ENCODE measurements at places on chromosomes 7 and 10.

DNA sequence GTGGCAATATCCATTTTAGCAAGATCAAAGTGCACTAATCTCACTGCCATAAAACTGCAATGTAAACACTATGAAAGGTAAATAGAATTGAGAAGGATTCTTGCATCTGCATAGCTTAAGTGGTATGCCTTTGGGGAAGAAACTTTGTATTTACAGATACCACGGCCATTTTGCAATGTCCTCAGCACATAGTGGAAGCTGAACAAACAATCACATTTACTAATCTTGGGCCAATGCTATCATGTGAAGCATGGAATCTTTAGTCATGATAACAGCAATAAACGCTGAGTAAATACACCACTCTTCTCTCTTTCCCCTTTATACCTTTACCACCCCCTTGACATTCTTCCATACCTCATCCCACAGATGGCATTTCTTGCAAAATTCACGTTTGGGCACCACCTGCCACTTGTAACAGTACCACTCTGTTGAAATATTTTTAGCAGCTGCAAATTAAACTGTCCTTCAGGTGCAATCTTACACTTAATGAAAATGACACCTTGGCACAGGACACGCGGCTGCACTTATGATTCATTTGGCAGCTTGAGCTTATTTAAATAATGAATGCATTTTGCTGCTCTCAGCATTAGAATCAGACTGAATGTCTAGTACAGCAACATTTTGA is 171.8 kb downstream of the SEMA3A start:
- DNase-seq = no peak

DNA sequence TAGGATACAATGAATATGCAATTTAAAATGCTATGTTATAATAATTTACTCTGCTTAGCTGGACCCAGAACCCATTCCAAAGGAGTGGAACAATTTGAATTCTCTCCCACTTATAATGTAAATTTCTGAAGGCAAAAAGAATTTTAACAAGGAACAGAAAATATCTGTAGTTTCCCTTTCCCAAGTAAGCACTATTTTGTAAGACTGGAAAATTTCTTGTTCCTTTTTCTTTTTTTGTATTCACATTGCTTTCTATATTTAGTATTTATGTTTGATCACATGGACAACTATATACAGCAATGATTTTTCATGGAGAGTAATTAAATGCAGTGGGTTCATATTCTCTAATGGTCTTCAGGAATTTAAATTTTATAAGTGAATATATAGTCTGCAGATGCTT is 127.4 kb downstream of the GPR85 start:
- DNase-seq = no peak

- no peak for DNase-seq
These were observed 4.5 kb downstream of the LRIT1 start for GRCh38 chr10:84236807-84237198.

DNA sequence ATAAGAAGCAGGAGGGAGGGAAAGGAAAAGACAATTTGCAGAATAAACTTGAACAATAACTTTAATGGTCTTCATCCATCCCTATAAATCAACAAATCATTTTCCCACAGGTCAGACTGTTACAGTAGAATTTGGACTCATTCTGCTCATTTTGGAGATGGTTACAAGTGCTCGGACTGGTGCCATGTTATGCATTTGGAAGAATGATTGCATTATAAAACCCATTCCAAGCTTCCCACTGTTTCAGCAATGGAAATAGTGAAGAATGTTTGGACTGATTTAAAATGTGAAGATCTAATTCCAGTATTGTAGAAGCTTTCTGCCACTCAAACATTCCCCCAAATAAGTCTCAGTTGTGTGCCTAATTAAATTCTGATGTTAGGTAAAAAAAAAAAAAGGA is 99.7 kb upstream of the ZEB1 start:
- no peak for DNase-seq

GRCh38 chr7:96671854-96672253 is 37.8 kb downstream of the SEM1 start:
- no peak for DNase-seq

- DNase-seq = peak; percentile 94
These were observed 63.5 kb downstream of the ABCC2 start for GRCh38 chr10:99845837-99846382.

DNA sequence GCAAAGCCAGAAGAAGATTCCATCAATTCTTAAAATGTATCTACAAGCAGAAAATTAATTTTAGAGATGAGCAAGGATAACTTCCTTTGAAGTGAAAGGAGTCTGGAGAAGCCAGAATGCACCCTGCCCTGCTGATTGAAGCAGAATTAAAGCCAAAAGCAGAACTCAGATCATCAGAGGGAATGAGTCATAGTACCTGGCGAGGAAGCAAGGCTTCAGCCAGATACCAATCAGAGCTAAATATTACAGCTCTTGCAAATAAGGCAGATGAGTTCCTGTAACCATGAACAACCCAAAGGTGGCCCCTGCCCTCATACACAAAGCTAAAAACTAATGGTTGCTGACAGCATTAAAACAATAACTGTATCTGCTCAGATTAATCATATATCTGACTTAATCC is 10.4 kb downstream of the HTR7 start:
- DNase-seq = peak; percentile 80

- no peak for DNase-seq
These were observed 33.0 kb upstream of the UNC5B start for GRCh38 chr10:71179382-71179781.

DNA sequence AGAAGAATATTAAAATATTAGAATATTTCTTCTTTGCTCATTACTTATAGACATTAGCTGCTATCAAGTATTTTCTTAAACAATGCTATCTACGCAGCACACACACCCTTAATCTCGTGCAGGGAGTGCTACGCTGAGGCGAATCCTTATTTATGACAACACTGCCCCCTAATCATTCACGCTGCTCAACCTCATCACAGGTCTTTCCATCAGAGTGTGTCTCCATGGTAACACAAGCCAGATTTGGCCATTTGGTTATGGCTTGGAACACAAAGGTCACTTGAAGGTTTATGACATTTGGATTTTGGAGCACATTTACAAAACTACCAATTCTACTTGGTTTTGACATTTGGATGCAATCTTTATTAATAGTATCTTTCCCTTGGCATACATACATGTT is 45.4 kb upstream of the MYO3A start:
- DNase-seq = no peak

DNA sequence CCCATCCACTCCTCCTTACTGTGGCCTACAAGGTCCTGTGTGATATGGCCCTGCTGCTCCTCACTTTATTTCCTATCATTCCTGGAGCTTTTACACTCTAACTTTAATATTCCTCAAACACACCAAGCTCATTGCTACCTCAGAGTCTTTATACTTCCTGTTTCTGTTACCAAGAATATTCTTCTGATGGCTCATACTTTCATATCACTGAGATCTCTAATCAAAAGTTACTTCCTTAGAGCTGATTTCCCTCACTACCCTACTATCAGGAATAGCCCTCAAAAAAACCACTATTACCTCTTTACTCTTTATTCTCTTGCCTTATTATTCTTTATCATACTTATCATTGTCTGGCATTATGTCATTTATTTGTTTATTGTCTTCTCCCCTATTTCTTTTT is 5.8 kb upstream of the PPP3CB start:
- no peak for DNase-seq

DNA sequence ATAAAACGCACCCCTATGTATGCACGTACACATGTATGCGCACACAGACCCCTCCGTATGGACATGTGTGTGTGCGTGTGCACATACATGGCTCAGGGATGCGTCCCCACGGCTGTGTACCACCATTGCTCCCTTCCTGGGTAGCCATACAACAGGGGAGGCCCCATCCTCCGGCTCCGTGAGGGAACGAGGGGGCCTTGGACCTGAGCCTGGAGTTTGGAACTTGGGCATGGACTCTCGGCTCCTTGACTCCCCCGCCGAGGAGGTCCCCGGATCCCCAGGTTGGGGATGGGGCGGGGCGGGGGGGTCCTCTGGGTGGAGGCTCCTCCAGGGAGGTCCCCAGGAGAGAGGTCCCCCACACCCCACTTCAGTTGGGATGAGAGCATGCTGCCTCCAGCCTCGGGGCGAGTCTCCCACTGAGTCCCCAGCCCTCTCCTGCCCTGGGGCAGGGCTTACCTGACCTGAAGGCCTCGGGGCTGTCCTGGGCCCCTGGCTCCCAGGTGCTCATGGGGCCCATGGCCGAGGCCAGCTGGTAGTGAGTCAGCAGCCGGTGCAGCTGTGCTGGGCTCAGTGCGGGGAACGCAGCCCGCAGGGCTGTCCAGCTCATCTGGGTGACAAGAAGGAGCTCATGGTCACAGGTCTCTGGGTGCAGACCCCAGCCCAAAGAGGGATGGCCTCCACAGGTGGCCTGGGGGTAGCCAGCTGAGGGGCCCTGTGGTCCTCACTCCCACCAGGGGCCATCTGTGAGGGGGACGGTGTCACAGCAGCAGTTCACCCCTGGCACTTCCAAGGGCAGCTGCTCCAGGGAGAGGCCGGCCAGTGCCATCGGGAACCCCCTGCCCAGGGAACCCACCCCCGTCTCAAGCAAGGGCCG is 29.9 kb downstream of the AP5Z1 start:
- DNase-seq = no peak

DNA sequence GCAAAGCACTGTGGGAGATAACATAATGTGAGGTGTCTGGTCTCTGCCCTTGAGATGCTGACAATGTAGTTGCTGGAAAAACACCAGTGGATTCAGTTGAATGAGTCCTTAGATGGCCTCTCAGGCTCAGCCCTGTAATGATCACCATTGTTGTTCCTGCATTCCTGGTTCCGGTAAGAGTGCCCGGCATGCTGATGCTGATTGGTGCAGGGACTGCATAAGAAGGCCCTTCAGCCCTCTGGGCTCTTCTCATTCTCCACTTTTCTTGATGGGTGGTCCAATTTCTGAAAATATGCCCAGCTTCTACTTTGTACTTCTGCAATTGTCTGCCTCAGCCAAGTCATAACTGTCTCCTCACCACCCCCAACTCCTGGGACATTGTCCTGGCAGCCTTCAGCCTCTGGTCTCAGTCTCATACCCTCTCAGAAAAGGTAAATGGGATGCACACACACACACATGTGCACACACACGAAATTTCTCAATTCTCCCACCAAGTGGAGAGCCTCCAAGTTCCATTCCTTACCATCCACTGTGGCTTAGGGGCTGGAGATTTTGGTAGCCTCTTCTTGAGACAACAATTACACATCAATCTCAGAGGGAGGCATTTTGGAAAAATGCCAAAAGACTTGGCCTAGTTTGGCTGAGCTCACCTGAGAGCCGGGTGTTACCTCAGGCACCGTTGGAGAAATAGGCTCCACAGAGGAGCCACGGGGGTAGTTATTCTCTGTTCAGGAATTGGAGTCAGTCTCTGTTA is 314.9 kb downstream of the RPS24 start:
- DNase-seq = no peak

DNA sequence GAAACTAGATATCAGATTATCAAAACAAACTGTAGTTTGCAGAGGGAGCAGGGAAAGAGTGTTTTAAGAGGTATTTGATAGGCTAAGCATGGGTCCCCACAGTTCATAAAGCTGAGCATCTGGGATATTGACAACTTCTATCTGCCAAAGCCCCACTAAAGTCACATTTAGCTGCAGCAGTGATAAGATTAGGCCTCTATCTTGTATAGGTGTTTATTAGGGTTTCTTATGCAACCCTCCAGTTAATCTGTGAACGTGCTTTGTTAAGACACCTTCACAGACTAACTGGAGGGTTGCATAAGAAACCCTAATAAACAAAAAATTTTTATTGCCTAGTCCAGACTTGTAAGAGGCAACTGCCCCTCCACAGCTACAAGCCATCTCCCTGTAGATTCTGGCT is 78.0 kb downstream of the CYP51A1 start:
- no peak for DNase-seq

DNA sequence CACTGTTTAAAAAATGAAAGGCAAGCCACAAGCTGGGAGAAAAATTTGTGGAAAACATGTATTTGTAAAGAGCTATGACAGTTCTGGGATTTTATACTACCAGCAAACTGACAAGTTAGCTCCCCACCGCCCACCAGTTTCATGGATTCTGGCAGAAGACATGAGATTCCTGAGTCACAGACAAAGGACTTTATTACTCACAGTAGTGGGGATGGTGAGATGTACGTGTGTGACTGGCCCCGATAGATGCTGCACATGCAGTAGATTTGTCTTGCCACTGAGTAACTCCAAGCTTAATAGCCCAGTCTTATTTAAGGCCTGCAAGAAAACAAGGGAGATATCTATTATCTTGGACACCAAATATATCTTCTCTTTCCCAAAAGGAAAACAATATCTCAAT is 281.7 kb downstream of the AHR start:
- DNase-seq = peak; percentile 96

- DNase-seq = no peak
These were observed 4.5 kb upstream of the ASB10 start for GRCh38 chr7:151191544-151191943.

- no peak for DNase-seq
These were observed 14.7 kb downstream of the NEUROG3 start for GRCh38 chr10:69558559-69558958.

DNA sequence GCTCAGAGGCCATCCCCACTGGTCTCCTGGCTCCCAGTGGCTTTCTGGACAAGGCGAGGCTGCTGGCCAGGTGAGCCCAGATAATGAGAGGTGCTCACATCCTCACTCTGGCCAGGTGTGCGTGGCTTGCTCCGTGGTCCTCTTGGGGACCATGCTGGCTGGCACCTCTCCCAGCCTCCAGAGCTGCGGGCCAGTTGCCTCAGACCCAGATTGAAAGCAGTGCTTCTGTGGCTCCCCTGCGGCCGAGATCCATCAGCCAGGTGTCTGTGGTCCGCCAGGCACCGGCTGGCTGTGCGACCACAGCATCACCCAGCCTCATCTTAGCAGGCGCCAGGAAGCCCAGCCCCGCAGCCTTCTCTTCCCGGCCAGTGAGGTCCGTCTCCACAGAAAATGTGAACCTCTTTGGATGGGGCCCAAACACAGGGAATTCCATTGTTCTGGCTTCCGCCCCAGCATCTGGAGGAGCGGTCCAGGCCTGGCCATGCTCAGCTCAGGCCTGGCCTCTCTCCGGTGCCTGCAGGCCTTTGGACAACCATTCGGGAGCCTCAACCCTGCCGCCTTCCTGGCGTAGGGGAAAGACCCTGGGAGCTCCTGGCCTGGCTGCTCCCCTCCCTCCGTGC is 5.2 kb upstream of the TTYH3 start:
- no peak for DNase-seq

- DNase-seq = no peak
These were observed 70.2 kb upstream of the PDSS1 start for GRCh38 chr10:26627324-26627723.

DNA sequence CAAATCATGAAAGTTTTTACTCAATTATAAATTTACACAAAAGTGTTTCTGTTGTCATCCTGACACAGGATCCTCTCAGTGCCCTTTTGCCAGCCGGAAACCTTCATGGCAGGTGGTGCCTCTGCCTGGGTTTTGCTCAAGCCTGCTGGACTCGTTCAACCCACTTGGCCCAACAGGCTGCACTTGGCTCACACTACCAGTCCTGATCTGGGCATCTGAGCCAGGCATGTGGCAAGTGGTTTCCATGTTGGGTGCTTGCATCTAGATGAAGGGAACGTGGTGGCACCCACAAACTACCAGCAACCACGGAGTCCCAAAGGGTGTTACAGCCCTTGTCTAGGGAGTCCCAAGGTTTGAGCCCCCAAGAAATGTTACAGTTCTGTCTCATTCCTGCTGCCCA is 162.3 kb upstream of the CSTF2T start:
- DNase-seq = no peak
